Activated CD4-positive, alpha-beta T cell treated with anti-CD3 and anti-CD28 coated beads, Interleukin-2, amount 50 U/mL, for 4 hours (primary cell): ENCODE measurements at places on chromosomes 1 and 21.

DNA sequence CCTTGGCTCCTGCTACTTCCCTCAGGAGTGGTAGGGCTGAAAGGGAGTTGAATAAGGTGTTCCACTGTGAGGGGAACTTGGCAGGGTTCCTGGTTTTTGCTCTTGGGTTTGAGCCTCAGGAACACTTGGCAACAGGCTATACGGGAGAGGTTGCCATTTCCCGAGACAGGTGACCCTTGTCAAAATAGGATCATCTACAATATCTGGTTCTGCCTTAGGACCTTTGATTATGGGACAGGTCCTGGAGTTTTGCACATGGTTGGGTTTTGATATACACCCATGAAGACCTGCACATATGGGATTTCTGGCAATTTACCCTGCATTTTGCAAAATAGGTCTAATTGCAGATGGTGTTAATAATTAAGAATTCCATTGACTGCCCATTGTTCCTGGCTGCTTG is 31.1 kb downstream of the YY1AP1 start:
- DNase-seq, result no peak

DNA sequence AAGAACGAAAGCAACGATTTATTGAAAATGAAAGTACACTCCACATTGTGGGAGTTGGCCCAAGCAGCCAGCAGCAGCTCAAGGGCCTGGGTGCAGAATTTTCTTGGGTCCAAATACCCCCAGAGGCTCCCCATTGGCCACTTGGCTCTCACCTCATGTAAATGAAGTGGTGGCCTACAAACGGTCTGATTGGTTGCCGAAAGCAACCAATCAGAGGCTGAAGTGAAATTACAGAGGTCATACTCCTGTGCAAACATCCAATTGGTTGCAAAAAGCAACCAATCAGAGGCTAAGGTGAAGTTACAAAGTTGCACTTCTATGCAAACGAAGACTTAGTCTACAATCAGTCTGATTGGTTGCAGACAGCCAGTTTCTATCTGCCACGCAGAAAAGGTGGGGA is 31.9 kb downstream of the FAM163A start:
- DNase-seq, result no peak

- DNase-seq, result no peak
Observed at GRCh38 chr1:230359992-230360668, 66.0 kb downstream of the PGBD5 start.

GRCh38 chr1:7077136-7077535 is 291.9 kb downstream of the CAMTA1 start:
- no peak for DNase-seq

DNA sequence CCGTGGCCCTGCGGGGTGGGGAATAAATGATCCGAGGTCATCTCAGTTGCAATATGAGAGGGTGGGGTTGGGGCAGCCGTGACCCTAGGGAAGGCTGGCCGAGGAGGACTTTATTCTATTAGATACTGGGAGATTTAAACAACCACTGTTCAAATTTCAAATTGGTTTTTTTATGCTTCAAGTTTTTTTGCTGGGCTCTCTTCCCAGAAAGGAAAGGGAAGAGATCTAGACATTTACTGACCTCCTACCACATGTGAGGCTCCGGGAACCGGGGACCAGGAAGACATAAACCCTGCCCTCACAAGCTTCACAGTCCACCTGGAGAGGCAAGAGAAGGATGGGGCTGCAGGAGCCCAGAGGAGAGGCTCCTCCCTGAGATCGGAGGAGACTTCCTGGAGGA is 207.3 kb downstream of the FOXD2 start:
- no peak for DNase-seq

- no peak for DNase-seq
Observed at GRCh38 chr1:150720703-150721102, at the start of gene HORMAD1. Gene HORMAD1, minus strand, starts transcription at chr1:150720895. Its CDS starts 1,390 bp downstream, at chr1:150719505.

DNA sequence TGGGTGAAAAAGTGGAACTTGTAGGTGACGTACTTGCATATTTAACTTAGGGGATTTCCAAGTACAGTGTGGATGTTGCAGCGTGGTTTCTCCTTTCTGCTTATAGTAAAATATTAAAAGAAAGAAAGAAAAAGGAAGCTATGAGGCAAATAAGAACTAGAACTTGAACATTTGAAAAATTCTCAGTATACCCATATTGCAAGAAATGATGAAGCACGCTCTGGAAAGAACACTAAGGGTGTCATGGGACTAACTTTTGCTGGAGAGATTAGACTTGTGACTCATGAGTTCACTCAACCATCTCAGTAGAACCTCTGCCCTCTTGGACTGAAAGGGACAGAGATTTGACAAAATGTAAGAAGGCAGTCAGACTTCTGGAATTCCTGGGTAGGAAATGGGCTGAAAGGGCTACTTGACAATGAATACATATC is 704.5 kb upstream of the ADGRL4 start:
- no peak for DNase-seq

- DNase-seq, result no peak
Observed at GRCh38 chr1:230778916-230779590, 31.9 kb downstream of the CAPN9 start.

- no peak for DNase-seq
Observed at GRCh38 chr1:55951291-55951690, 628.1 kb downstream of the PLPP3 start.

- DNase-seq, result no peak
Observed at GRCh38 chr1:33723251-33723650, 140.6 kb upstream of the HMGB4 start.

DNA sequence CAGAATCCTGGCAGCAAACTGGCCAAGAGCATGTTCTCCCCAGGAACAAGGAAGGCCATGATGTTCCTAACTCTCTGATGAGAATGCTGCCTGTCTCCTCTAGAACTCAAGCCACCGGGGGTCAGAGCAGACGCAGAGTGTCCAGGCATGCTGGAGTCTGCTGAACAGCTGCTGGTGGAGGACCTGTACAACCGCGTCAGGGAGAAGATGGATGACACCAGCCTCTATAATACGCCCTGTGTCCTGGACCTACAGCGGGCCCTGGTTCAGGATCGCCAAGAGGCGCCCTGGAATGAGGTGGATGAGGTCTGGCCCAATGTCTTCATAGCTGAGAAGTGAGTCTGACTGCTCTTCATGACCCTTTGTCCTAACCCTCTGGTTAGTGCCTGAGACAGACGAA is 23.4 kb downstream of the STYXL2 start:
- no peak for DNase-seq

- DNase-seq, result peak; percentile 36
Observed at GRCh38 chr1:101567582-101568189, 330.9 kb downstream of the S1PR1 start.

GRCh38 chr1:36938819-36939218 is 95.5 kb downstream of the GRIK3 start:
- DNase-seq, result no peak

GRCh38 chr1:174408146-174408545 is 39.6 kb upstream of the GPR52 start:
- no peak for DNase-seq

GRCh38 chr1:201686714-201687455 is 142.1 kb upstream of the IPO9 start:
- no peak for DNase-seq

DNA sequence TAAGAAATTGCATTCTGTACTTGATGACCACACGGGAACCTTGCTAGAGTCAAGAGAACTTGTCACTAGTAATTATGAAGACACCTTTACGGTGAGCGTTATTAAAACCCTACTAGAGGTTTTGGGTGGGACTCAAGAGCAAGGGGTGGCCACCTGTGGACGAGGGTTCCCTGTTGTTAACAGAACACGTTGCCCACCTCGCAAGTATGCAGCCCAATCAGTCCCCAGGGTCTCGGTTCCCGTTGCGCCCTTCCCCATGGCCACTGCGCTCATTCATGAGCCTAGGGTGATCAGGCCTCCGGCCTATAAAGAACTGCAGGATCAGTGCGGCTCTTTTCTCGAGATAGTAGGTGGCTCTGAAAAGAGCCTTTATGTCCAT is 30.2 kb upstream of the RNF187 start:
- no peak for DNase-seq

GRCh38 chr21:14862794-14863720 is 201.7 kb downstream of the NRIP1 start:
- no peak for DNase-seq

GRCh38 chr1:162315673-162316072 is 61.0 kb downstream of the SPATA46 start:
- no peak for DNase-seq

GRCh38 chr1:30446095-30446494 is 277.3 kb downstream of the MATN1 start:
- DNase-seq, result no peak

DNA sequence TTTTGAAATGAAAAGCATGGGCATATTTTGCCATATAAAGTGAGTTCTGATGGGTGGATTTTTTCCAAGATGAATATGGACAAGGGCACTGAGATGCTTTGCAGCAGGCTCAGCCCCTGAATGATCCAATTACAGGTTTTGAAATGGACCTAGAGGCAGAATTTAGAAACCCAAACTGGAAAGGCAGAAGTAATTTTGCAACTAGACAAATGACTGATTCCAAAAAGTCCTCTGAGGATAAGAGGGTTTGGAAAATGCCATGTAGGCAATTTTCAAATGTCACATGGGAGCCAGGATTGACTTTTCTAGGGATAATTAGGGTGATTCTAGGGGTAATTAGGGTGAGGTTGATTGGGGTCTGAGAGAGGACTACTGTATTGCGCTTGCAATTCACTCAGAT is 148.9 kb upstream of the ZNF648 start:
- no peak for DNase-seq

DNA sequence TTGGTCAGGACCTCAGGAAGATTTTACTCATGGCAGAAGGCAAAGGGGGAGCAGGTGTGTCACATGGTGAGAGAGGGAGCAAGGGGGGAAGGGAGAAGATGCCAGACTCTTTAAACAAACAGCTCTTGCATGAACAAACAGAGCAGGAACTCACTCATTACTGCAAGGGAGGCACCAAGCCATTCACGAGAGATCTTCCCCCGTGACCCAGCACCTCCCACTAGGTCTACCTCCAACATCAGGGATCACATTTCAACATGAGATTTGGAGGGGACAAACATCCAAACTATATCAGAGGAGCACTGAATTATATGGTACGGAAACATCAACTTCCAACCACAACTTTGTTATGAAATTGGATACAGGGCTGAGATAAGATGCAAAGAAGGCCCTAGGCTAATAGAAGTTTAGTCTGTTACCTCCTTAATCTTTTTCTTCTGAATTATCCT is 164.9 kb downstream of the ST6GALNAC3 start:
- DNase-seq, result no peak

- no peak for DNase-seq
Observed at GRCh38 chr21:36980280-36981048, 14.0 kb upstream of the HLCS start.

DNA sequence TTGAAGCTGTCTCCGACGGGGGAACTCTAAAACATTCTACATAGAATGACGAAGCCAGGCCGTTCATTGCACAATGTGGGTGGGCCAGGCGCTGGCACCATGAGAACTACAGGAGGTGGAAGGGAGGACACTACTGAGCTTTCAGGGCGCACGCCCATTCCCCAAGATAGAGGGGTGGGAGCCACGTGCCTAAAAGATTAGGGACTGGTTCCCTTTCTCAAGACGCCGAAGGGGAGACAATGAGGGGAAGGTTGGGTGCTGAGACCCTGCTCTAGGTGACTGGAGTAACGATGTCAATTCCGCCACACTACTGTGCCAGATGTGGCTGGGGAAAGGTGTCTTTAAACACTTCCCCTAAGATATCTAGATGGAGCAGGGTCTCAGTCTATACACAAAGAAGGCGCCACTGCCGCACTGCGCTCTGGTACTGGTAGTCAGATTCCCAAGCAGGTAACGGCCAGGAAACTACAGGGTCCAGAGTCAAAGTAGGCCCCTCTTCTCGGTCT is 782 bp downstream of the CSDE1 start:
- no peak for DNase-seq

DNA sequence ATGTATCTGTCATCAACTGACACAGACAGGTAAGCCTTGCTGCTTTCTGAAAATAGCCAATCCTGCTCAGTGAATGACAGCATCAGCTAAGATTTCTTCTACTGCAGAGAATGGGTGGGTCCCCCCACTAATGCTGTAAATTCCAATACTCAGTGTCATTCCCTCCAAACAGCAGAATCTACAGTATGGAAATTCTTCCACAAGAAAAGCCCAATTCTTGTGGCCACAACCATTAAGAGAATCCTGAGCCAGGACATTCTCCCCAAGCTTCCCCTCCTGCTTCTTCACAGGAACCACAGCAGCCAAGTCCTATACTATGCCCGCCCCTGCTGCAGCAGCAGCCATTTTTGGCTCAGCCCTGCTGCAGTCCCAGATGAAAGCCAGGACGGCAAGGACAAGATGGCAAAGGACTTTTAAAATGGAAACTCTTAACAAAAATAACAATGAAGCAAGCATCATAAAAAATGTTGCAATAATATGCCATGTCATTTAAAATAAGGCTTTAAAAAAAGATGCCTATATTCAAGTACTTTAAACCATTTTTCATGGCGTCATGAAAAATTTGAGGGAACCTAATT is 26.8 kb downstream of the EIF4G3 start:
- no peak for DNase-seq

GRCh38 chr1:48222501-48223242 is at the start of gene SLC5A9:
Gene SLC5A9, plus strand, starts transcription at chr1:48222716. Its CDS starts 21 bp downstream, at chr1:48222737.
- DNase-seq, result no peak

DNA sequence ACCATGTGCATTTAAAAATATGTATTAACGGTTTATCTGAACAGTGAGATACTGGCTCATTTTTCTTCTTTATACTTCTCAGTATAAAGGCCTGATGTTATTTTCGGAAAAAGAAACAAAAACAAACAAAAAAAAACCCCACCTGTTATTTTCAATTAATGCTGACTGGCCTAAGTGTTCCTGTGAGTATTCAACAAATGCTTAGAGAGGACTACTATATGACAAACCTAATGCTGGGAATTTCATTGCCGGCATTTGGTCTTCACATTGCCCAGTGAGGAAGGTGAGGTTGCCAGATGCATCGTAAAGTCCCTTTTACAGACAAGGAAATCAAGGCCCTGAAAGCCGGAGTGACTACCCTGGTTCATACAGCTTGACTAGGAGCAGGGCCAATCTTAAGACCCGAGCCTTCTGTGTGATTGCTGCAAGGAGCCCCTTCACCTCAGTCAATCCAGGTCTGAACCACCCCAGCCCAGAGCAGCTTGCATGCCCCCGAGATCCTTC is 599 bp downstream of the MRPL24 start:
- no peak for DNase-seq

DNA sequence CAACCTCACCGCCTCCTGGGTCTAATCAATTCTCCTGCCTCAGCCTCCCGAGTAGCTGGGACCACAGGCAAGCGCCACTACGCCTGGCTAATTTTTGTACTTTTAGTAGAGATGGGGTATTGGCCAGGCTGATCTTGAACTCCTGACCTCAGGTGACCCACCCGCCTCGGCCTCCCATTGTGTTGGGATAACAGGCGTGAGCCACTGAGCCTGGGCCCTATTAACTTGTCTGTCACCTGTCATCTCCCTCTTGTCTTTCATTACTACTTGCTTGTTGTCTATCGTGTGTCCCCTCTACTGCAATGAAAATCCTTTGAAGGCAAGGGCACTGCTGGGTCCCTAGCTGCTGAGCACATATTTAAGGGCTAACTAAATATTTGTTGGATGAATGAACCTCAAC is 3.4 kb downstream of the UQCRHL start:
- DNase-seq, result no peak
